ENCODE measurements at places on chromosomes 3 and 15.
A peak's percentile ranks its signal among the peaks of the same experiment; 100 is the strongest.

GRCh38 chr3:165749821-165750220 lies 87.4 kb downstream of the BCHE start:
- ATAC-seq = no peak

- ATAC-seq = no peak
These were observed 7.8 kb upstream of the AHSG start for GRCh38 chr3:186605078-186605477.

DNA sequence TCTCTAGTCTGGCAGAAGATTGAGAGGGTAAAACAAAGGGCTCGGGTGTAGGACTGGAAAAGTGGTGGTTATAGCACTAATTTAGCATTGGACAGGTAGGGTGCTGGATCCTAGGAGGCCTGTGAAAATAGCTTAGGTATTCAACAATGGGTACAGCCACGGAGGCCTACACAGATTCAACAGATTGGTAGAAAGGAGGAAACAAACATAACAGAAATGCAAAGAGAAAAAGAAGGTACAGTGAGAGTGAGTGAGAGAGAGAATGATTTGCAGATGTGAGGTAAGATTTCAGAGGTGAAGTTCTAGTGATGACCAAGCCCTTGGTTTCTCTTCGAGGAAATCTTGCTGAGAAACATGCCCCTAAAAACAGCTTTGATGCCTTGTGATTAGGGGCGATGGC lies 37.9 kb downstream of the ADIPOQ start:
- no peak for ATAC-seq

DNA sequence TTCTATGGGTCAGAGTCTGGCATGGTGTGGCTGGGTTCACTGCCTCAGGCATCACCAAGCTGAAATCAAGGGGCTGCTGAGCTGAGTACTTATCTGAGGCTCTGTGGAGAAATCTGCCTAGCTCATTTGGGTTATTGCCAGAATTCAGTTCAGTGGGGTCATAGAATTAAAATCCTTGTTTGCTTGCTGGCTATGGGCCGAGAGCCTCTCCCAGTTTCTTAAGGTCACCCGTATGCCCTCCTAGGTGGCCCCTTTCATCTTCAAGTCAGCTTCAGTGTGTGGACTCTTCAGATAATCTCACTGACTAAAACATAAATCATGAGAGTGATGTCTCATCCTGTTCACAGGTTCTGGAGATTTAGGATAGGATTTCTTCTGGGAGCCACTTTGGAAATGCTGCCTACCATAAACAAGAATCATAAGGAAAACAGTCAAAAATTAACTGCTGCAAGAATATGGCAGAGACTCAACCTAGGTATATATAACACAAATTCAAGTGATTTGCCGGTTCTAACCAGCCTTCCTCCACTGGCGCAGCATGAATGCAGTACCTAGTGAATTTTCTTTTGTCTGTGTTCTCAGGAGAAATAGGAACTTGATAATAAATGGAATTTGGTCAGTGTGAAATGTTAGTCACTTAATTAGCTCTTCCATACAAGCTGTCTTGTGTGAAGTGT lies 5.3 kb downstream of the CP start:
- no peak for ATAC-seq

DNA sequence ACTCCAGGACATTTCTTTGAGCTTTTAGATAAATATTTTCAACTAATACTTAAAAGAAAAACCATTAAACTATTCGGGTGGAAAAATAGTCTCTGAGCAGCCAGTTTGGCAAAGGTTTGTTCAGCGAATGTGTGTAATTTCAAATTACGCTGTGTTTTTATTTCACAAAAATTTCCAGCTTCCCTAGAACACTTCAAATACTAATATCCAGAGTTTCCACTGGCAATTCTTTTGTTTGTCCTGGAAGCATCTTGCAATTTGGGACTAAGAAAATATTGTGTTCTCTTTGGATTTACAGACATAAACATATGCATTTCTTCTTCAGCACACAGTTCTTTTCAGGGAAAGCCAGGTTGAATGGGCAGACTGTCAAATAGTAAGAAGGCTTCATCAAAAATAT lies 61.9 kb downstream of the MDFIC2 start:
- ATAC-seq = no peak

DNA sequence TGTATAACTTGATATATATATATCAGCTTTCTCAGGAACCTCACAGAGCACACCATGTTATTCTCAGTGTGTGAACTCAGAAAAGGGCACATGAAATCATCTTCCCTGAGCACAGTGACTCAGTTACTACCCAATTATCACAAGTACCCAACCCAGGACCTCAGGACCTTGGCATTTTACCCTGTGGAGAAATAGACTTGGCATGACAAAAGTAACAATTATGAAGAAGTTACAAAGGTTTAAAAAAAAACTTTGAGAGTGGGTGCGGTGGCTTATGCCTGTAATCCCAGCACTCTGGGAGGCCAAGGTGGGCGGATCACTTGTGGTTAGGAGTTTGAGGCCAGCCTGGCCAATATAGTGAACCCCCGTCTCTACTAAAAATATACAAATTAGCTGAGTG lies 52.4 kb downstream of the ONECUT1 start:
- ATAC-seq = no peak

GRCh38 chr3:190346541-190346940 lies 24.3 kb upstream of the CLDN1 start:
- no peak for ATAC-seq

DNA sequence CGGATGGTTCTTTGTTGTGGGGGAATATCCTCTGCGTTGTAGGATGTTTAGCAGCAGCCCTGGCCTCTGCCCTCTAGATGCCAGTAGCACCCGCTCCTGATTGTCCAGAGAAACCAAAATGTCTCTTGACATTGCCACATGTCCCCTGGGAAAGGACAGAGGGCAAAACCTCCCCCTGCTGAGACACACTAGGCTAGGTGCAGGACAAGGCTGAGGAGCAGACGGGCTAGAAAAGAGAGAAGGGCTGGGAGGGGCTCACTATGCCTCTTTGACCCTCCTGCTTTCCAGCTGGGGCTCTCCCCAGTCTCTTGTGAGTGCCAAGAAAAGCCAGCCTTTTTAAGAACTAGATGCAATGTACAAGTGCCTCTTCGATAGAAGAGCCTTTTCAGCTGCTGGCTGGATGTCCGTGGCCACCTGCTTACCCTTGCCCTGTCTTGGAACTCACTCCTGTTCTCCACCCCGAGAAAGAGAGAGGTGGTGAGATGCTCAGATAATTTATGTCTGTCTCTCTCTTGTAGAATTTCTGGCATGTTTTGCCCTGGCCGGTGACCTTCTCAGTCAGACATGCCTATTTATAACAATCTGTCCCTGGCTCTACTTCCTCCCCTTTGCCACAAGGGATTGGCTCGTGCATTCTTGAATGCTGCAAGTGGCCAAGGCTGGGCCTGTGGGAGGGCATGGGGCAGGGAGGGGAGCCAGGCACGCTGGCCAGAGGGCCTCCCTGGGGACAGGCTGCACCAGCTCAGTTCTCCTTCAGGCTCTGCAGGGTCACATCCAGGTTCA lies 142.6 kb downstream of the RPLP1 start:
- peak; percentile 75 for ATAC-seq

DNA sequence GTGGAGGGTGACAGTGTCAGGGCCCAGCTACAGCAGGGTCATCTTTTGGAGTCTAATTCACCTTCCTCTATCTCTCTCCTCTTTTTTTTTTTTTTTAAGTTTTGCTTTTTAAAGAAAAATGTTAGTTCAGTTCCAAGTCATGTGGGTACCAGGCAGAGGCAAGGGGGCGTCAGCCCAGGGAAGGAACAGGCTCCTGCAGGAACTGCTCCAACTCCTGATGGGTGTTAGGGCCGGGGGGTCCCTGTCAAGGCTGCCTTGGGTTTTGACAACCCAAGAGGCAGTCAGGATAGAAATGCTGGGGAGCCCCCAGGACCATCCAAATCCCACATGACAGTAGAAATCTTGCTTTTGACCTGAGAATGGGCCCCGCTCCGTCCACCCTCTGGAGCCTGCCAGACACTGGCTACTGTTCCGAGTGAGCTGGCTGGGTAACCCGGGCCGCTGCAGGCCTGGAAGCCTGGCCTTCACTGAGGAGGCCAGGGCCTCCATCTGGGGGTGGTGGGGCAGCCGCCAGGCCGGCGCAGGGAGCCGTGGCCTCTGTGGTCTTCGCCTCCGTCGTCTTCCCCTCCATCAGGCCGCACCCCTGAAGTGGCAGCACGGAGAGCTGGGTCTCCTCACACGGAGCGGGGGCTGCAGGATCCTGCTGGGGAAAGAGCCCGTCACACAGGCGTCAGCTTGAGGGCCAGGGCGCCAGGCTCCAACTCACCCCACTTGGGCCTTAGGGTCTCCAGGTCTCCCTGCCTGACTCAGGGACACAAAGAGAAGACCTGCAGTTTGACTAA lies 24.2 kb downstream of the RNU5B-1 start:
- no peak for ATAC-seq

GRCh38 chr15:64232400-64232799 lies 69.6 kb upstream of the PPIB start:
- ATAC-seq = no peak

DNA sequence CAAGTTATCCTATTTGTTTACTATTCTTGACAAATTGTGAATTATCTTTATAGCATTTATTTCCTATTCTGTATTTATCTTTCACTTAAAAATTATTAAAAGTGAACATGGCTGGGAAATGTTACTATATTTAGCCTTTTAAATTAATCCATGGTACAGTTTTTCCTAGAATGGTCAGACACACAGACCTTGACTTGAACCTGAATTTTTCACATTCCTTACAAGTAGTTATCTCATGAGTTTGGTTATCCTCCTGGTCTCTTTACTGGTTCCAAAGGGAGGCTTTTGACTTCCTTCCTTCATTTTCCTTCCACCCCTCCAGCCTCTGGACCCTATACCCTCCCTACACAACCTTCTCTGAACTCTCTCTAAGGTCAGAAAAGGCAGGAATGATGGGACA lies 280.6 kb downstream of the SATB1 start:
- ATAC-seq = no peak

GRCh38 chr3:42184651-42185443 lies 81.1 kb downstream of the CCK start:
- ATAC-seq = peak; percentile 75

- no peak for ATAC-seq
These were observed 62.7 kb downstream of the PCSK6 start for GRCh38 chr15:101426761-101427333.

DNA sequence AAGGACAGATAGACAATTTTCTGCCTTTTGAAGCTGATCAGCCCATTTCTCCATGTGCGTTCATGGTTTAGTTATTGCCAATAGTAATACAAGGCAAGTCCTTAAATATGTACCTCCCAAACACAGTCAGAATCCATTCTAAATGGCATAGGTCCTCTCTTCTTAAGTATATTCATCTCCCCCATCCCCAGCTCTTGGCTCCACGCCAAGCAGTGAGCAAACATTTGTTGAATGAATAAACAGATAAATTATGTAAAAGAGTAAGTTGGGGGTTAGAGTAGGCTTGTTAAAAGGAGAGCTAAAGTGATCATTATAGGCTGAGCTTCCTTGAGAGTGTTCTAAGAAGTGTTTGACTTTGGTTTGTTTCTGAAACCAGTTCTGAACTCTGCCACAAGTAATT lies 241.3 kb downstream of the ITPR1 start:
- ATAC-seq = no peak

DNA sequence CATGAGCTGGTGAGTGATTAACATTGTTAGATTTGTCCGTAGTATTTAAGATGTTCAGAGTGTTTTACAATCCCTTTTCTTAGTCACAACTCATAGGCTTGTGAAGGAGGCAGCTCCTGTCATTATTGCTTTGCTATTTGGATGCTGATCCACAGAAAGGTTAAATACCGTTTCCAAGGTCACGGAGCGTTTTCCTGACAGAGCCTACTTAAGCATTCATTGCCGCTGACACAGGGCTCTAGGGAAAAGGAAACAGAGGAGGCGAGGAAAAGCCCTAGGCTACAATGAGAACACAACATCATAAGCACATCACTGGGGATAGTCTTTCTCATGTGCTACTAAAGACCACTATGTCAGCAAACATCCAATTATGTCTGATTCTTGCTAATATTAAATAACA lies 38.5 kb upstream of the CPB1 start:
- peak; percentile 39 for ATAC-seq

- ATAC-seq = no peak
These were observed 18.6 kb downstream of the THSD4 start for GRCh38 chr15:71133747-71134472.

- no peak for ATAC-seq
These were observed 3.2 kb downstream of the ZIC1 start for GRCh38 chr3:147412261-147412916.

DNA sequence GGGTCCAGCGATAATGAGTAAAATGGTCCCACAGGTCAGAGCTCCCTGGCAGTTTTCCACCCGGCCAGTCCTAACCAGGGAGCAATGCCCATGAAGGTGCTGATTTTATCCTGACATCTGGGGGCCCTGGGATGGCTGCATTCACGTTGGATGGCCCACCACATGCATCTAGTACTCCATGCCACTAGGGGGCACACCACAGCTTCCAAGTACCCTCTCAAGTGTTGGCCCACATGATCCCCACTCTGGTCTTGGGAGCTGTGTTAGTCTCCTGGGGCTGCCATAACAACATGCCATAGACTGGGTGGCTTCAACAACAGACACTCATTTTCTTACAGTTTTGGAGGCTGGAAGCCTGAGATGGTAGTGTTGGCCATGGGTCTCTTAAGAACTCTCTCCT lies 225.5 kb downstream of the SLCO3A1 start:
- ATAC-seq = no peak

DNA sequence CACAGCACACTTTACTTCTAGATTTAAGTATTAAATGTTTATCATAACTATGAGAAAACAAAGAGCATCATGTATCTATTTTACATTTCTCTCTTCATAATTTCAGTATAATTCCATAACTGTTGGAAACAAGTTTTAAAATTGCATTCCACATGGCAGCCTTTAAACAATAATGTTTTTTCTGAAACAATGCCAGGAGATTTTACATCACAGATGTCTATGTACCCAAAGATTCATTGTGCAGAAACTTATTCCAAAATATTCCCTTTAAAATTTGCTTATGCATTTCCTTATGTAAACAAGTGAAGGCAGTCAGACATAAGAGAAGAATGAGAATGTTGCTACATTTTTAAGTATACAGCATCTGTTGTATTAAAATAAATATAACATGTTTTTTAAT lies 324.9 kb upstream of the COL8A1 start:
- no peak for ATAC-seq

- no peak for ATAC-seq
These were observed 51.8 kb upstream of the ADPGK start for GRCh38 chr15:72835294-72835890.
